Activated CD4-positive, alpha-beta T cell treated with anti-CD3 and anti-CD28 coated beads, Interleukin-2, amount 50 U/mL, for 1 hour (primary cell): ENCODE measurements at places on chromosomes 5 and 9.
A peak's percentile ranks its signal among the peaks of the same experiment; 100 is the strongest.

GRCh38 chr9:120438836-120439546 is 141.0 kb downstream of the CDK5RAP2 start:
- DNase-seq, result no peak

DNA sequence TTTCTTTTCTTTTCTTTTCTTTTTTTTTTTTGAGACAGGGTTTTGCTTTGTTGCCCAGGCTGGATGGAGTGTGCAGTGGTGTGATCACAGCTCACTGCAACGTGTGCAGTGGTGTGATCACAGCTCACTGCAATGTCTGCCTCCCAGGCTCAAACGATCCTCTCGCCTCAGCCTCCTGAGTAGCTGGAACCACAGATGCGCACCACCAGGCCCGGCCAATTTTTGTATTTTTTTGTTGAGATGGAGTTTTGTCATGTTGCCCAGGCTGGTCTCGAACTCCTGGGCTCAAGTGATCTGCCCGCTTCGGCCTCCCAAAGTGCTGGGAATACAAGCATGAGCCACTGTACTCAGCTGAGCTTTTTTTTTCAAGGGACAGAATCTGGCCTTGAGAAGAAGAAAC is 36.8 kb upstream of the TJP2 start:
- no peak for DNase-seq

GRCh38 chr5:162289489-162289888 is 221.9 kb downstream of the GABRG2 start:
- no peak for DNase-seq

- no peak for DNase-seq
These were observed 18.7 kb upstream of the GABBR2 start for GRCh38 chr9:98727428-98727827.

DNA sequence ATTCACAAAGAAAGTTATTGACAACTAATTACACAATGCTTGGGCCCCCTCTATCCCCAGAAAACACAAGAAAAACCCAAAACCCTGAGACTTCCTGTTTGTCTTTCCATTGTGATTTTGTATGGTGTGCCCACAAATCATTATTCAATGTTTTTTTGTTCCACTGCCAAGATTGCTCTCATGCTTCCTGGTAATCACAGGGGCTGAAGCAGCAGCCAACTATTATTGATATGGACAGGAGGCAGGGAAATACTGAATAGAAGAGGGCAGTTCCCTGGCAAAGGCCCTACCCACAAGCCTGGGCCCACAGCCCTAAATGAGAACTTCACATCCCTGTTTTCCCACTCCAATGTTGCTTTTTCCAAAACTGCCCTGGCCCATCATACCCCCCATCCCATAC is 21.5 kb upstream of the RFK start:
- no peak for DNase-seq

- DNase-seq, result no peak
These were observed 2.1 kb downstream of the NSG2 start for GRCh38 chr5:174047472-174048099.

DNA sequence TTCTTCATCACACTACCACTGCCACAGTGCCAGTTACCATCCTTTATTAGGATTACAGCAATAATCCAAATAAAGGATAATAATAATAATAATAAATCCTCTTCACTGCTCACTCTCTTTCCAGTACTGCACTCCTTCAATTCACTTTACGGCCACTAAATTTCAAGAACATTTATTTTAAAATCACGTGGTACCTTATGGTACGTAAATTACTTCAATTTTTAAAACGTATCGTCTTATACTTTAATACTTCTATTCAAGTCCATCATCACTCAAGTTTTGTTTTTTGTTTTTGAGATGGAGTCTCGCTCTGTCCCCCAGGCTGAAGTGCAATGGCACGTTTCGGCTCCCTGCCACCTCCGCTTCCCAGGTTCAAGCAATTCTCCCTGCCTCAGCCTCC is 36.5 kb downstream of the PTBP3 start:
- DNase-seq, result no peak

DNA sequence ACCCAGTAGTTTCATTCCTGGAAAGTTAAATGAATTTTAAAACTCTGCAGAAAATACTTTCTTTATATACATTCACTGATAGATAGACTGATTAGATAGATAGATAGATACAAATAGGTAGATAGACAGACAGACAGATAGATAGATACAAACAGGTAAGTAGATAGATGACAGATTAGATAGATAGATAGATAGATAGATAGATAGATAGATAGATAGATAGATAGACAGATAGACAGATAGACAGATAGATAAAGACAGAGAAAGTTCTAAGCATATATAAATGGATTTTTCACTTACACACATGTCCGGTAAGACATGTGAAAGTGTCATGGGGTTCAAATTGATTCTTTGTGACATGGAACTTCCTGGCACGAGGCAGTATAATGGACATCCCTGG is 349.7 kb downstream of the CDK5RAP2 start:
- no peak for DNase-seq

DNA sequence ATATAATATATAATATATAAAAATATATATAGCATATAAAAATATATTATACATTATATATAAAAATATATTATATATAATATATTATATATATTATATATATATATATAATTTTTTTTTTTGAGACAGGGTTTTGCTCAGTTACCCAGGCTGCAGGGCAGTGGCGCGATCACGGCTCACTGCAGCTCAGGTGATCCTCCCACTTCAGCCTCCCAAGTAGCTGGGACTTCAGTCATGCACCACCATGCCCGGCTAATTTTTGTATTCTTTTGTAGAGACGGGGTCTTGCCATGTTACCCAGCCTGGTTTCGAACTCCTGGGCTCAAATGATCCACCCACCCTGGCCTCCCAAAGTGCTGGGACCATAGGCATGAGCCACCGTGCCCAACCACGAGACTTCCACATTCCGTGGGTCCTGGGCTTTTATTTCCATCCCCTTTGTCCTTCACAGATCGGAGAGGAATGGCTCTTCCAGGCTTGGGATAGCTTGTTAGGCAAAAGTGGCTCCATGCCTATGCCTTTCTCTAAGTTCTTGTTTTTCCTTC is 62.0 kb upstream of the IER5L start:
- DNase-seq, result no peak

DNA sequence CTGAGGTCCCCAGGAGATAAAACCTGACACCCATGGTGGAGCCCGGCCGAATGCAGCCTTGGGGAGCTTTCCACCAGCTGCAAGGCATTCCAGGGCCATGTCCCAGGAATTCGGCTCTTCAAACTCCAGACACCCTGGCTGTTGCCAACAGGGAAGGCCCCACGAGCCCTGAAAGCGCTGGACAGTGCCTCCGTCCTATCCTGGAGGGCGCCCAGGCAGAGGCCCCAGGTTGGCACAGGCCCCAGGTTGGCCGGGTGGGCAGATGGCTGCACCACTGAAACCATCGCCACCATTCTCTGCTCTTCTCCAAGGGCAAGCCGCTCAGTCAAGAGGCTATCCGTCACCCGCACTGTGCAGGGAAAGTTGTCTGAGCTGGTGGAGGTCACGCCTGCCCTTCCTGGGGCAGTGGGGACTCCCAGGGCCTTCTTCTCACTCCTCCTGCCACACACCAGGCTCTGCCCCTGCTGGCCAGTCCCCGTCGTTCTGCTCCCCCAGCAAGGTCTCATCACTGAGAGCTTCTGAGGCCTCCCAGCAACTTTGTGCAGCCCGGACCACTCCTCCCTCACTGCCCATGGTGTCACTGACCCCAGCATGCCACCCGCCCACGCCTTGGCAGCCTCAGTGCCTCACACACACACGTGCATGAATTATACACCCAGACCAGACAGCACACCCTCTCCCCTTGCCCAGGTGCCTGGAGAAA is 21.2 kb downstream of the SLC6A3 start:
- DNase-seq, result no peak

DNA sequence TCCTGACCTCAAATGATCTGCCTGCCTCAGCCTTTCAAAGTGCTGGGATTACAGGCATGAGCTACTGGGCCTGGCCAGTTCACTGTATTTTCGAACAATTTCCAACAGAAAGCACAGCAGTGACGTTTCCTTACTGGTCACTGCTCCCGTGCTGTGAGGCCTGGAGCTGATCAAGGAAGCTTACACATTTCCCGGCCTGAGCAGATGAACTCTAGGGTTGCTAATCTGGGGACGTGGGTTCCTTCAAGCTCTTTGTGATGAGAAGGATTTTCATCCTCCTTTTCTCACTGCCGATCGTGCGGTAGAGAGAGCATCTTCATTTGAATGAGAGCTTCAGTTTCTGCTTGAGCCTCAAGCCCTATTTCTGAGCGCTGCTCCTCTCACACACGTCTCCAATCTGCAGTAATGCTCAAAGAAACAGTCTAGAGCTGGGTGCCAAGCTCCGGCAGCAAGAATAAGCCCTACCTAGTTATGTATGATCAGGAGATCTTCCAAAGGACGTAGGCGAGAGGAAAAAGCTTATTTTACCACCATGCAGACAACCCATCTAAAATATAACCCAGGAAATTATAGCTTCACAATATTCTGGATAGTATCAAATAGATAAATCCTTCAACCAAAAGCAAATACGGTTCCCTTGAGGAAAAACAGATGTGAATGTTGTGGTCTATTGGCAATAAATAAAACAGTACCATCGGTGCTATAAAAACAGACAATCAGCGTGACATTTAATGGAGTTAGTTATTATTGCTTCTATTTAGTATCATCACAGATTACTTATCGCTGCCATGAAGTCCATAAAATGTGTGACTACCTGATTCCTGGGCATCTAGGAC is 7.3 kb upstream of the SPATA24 start:
- DNase-seq, result no peak

DNA sequence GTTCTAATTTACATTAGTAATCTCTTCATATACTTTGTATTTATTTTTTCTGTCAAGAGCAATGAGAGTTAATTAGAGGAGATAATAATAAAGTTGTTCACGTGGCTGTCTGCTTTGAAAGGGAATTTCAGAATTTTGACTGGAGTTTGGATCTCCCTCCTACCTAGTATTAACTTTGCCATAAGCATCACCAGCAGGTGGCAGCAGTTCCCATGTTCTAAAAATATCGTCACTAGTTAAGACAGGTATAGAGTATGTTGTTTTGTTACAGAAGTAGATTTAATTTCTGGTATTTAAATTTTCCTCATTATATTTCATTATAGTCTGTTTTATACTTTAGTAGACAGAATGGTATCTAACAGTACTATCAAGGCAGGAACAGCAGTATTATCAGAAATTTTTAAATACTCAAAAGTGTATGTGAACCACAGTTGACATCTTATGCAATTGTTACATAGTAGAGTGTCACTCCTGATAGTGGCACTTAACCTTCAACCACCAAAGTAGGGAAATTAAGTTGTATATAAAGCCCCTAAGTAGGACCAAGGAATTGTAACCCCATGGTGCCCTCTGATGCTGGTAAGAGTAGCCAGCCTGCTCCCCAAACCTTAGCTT is 20.4 kb downstream of the GNPDA1 start:
- DNase-seq, result peak; percentile 83

DNA sequence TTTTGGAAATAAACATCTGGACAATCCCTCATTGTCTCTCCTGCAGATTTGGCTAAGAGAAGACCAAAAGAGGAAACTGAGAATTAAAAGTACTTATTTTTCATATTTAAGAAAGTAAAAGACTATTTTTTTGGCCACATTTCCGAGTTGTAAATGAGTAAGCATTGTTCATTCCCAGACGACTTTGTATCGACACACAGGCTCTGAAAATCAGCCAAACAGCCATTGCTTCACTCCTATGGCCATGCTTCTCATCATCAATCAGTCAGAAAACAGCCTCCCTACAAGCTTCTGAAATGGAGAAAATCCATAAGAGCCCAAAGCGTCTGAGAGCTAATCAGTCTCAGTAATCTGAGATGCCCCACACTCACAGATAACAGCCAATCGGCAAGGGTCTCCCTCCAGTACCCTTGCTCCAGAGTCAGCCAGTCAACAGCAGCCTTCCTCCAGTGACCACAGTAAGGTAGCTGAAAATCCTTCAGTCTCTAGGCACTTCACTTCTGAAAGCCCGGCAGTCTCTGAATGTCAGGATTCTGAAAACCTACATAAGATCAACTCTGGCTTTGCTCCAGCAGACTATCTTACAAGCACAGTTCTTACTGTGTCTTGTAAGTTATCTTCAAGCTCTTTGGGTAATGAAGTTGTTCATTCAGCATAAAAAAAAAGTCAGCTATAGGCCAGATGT is 30.9 kb downstream of the CDO1 start:
- DNase-seq, result no peak

DNA sequence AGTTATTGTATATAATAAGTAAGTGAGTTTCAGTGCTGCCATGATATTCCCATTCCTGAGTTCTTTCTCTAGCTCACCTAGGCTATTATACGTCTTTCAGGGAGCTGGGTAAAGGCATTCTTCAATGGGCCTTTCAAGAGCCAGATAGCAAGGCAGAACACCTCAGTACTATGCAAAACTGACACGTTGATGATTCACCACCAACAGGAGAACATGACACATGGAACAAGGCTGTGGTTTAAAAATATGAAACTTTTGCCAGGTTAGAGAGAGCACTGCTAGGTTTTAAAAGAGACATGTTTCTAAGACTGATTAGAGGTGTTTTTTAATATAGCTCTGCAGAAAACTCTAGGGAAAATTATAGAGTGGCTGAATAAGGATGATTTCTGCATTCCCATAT is 95.9 kb downstream of the UGCG start:
- DNase-seq, result no peak

GRCh38 chr5:169104937-169105494 is 195.9 kb downstream of the SLIT3 start:
- DNase-seq, result no peak

DNA sequence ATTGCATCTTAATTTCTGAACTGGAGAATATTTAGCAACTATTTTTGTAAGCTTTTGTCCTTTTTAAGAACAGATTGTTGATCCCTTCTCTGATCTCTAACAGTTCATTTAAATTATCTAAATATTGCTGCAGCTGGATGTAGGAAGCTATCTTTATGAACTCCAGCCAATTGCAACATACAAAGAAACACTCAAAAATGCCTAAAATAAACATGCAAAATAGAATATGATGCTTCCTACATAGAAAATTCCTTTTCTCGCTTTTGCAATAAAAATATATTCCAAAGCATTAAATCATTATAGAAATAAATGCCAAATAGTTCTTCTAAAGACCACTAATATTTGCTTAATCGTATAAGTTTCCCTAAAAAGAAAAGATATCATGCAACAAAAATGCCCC is 218.6 kb downstream of the LURAP1L start:
- DNase-seq, result no peak

- no peak for DNase-seq
These were observed 10.1 kb upstream of the ADRB2 start for GRCh38 chr5:148816357-148816756.

DNA sequence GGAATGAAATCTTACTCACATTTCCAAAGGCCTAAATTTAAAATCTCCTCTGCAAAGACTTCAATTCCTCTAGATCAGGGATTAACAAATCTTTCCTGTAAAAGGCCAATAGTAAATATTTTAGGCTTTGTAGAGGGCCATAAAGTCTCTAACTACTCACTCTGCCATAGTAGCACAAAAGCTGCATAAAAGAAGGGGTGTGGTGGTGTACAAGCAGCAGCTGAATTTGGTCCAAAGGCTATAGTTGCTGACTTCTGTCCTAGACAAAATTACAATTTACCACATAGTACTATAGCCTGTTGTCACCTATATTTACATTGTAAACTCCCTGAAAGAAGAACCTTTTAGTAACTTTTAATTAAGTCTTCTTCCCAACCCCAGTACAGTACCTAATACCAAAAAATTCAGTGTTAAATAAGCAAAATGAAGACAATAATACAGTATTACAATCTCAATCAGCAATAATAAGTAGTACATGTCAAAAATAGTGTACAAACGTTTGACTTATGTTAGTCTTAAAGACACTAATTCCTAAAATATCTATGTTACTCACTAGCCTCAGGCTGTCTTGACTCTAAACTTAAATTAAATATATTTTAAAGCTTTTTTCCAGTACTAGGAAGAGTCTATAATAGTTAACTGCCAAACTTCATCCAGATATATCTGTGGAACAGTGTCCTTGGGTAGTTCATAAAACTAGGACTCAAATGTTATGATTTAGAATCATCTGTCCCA is 6.9 kb downstream of the CETN3 start:
- no peak for DNase-seq
